ENCODE measurements at places on chromosomes 2 and 18. TPM values are rescaled to one million over a fixed set of nuclear protein-coding genes. Genes with fewer than 3 reads are reported as not detected.

The REEP1 gene
- total RNA-seq = not detected

The BMP10 gene
- total RNA-seq = not detected

The CAPN10 gene
- 14.3 TPM for total RNA-seq

The FEV gene
- total RNA-seq = not detected

The MORN2 gene
- total RNA-seq = 25.3 TPM

The ITGB6 gene
- total RNA-seq = not detected

The MATN3 gene
- 1.1 TPM for total RNA-seq

The TGFA gene
- total RNA-seq = not detected

The CCDC68 gene
- total RNA-seq = 7.4 TPM

All from fibroblast of the aortic adventitia (primary cell).